ENCODE measurements at places on chromosomes 6 and 20.

DNA sequence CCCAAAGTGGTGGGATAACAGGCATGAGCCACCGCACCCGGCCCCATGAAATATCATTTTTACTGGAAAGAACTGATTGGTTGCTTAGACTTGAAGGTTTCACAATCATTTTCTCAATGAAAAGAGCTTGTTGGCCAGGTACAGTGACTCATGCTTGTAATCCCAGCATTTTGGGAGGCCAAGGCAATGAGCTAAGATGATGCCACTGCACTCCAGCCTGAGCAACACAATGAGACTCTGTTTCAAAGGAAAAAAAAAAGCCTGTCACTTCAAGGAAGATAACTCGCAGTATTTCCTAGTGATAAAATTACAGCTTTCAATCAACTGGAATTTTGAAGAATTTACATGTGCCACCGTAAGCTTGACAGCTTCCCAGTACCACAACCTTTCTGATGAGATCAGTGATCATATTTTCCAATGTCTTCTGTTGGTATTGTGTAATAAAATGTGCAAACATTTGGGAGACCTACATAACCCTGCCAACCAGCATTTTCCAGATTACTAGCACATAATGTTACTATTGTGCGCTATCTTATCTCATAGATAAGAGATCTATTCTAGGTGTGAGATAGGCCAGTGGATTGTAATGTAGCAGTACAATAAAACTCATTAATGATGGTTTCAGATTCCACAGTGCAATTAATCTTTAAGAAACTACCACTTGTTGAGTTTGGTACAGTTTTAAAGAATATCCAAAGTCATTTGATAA is 7.2 kb downstream of the PNLDC1 start:
- DNase-seq = no peak

DNA sequence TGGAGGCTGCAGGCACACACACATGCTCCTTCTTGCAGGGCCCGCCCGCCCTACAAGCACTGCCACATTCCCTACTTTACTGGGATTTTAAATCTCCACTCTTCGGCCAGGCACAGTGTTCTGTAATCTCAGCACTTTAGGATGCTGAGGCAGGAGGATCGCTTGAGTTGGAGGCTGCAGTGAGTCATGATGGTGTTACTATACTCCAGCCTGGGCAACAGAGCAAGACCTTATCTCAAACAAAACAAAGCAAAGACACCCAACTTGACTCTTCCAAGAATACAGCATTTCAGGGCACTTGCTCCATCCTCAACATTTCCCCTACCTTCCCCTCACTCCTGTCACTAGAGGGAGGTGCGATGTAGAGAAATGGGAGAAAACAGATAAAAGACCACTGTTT is 194.0 kb downstream of the MYLK4 start:
- no peak for DNase-seq

DNA sequence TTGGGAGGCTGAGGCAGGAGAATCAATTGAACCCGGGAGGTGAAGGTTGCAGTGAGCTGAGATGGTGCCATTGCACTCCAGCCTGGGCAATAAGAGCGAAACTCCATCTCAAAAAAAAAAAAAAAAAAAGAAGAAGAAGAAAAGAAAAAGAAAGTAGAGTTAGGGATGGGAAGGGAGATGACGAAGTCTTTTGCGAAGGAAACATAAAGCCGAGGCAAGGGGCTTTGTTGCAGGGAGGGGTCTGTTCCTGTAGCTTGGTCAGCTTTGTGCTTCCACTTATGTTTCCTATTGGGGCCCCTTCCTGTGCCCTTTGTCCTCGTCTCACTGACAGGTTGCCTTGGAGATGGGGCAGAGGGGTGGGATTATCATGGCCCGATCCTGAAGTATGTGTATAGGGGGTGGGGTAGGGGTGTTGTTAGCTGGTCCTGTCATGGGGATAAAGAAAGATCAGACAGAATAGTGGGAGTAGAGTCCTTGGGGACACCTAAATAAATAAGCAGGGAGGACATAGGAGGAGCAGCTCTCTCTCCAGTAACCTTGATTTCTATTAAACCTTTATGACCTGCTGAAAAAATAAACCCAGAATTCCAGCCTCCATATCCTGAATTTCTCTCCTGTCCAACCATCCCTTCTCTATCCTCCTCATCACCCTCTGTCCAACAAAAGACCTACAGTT is 1.1 kb upstream of the CLIC1 start:
- DNase-seq = no peak

GRCh38 chr20:60586269-60587050 is 628.2 kb downstream of the CDH26 start:
- no peak for DNase-seq

All from stimulated activated CD4-positive, alpha-beta T cell treated with anti-CD3 and anti-CD28 coated beads, Interleukin-15, amount 100 ng/mL, for 48 hours (primary cell).